ENCODE measurements at places on chromosomes 1 and 21. TPM values are rescaled to one million over a fixed set of nuclear protein-coding genes. Genes with fewer than 3 reads are reported as not detected.

The PLA2G4A gene
- total RNA-seq = 13.0 TPM

DNA sequence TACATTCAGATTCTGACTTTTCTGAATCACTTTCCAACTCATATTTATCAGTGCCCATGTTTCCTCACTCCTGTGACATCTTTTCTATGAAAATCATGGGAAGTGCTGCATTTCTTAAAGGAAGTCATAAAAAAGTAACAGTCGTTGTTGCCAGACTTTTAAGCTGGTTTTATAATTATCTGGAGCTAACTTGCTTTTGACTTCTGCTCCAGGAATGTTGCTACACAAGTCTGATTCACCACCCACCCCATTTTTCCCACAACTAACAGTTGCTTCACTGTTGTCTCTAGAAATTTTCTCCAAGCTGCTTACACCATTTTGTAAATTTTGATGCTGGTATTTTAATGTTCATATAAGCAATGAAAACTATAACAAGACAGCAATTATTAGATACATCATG is 12.2 kb downstream of the FCRLB start:
- DNase-seq = no peak

DNA sequence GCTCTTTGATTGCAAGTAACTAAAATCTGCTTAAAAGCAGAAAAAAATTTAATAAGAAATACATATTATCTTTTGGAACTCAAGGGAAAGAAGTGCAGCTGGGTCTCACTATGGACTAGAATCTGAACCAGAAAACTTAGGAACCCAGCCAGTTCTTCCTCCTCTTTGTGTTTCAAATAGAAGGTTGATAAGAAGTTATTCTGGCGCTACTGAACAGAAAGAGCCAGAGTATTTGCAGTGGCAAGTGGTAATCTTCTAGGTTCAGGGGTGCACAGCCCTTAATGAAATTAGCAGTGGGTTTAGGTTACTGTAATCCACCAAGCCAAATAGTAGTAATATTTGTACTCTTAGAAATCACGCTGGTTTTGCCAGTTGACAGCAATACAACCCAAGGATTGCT is 28.5 kb downstream of the BTBD8 start:
- no peak for DNase-seq

The GPR37L1 gene
- not detected for total RNA-seq

The ZMYND12 gene
- total RNA-seq = 0.68 TPM

All from Caki2 (cell line).